ENCODE measurements at places on chromosomes 2 and 18. TPM values are rescaled to one million over a fixed set of nuclear protein-coding genes. Genes with fewer than 3 reads are reported as not detected.

GRCh38 chr2:190849774-190850173, 30.8 kb upstream of the GLS start:
- DNase-seq = no peak

GRCh38 chr2:32962690-32963089, 15.9 kb downstream of the LTBP1 start:
- no peak for DNase-seq

- no peak for DNase-seq
Measured at GRCh38 chr2:38218591-38218991, 142.6 kb upstream of the CYP1B1 start.

GRCh38 chr2:70091816-70092215, 4.5 kb downstream of the PCBP1 start:
- DNase-seq = no peak

DNA sequence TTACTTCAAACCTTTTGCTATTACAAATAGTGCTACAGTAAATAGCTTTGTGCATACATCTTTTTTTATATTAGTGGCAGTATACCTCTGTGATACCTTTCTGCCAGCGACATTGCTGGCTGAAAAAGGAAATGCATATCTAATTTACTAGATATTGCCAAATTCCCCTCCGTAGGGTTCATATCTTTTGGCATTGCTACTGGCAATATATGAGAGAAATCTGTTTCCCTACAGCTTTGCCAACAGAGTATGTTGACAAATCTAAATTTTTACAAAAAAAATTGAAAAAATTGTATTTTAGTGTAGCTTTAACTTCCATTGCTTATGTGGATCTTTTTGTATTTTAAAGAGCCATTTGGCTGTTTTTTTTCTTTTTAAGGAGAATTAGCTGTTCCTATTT, 426.7 kb downstream of the TRIB2 start:
- DNase-seq = no peak

GRCh38 chr2:212921061-212921460, 230.4 kb downstream of the IKZF2 start:
- DNase-seq = no peak

DNA sequence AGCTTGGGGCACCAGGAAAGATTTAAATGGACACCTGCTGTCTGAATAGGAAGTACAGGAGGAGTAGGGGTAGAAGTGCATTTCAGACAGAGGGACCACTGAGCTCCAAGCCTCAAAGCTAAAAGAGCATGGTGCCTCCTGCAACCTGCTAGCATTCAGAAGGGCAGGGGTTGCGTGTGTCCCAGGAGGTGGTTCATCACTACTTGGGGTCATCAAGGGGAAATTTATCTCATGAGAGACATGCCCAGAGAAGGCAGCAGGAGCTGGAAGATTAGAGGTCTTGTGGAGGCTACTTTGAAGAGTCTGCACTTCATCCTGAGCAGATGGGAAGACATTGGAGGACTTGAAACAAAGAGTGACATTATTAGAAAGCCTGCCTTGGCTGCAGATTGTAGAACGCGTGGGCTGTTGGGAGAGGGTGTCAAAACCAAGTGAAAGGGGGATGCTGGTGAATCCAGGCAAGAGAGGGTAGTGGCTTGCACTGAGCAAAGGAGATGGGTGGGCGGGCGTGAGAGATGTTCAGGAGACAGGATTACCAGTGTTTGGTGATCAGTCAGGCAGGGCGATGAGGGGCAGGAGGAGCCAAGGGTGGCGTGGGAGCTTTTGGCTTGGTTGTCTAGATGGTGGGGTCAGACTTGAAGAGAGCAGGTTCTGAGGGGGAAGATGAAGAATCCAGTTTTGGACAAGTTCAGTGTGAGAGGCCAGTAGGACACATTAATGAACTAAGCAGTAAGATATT, 154.0 kb downstream of the DYSF start:
- DNase-seq = no peak

DNA sequence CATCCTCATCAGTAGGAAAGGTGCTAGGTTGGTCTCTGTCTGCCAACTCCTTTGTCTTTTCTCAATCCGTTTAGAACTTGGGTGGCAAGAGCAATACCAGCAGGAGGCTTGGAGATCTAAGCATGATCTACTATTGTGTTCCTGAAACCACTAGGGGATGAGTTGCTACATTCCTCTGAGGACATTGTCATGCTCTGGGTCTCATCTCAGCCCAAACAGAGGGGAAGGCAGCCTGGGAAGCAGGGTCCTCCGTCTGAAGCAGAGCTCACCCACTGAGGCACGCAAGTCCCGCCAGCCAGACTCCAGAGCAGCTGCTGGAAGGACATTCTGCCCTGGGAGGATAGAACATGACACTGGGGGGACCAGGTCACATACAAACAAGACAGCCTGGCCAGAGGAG, 162.9 kb downstream of the MTCL1 start:
- no peak for DNase-seq

GRCh38 chr2:206721256-206721920, 3.2 kb upstream of the DYTN start:
- no peak for DNase-seq

DNA sequence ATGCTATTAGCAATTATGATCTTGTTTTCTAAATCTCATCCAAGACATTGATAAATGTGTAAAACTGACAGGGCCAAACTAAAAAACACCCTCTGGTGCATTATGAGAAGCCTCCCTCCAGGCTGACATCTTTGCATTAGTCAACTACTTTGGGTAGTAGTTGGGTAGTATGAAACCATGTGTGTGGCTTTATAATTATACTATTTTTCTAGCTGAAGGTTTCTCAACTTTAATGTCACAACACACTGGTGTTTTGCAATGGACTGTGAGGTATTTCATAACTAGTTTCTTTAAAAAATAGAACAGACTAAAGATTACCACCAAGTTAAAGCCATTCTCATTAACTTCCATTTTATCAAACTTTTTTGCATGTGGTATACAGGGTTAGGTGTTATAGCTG, 73.1 kb upstream of the RBMS1 start:
- DNase-seq = no peak

DNA sequence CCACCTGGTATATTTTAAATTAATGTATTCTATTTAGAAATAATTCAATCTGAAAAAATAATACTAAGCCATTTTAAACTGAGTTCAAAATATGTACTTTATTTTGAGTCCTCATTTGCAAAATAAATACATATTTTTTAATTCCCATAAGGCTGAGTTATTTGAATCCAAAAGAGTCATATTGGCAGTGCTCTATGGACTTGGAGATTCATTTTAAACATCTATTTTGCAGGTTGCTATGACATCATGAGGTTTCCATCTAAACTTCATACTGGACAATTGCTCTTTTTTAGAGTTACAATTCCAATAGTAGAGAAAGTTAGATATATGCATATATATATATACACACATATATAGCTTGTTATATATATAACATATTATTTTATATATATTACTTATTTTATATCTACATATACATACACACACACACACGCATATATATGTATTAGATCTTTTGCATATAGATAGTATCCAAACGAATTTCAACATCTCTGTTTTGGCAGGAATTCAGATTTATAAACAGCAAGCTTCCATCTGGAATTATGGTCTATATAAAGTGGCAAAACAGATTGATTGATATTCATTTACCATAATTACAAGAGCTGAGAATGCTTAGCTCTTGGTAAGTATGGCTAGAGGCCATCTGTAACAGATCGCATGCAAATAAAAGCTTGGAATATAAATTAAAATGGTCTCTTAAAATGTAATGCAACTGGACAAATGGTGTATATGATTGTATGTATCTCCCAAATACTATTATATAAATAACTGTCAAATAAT, 34.9 kb downstream of the NOL4 start:
- no peak for DNase-seq

GRCh38 chr18:76823587-76824011, 1.2 kb downstream of the ZNF236 start:
- DNase-seq = no peak

DNA sequence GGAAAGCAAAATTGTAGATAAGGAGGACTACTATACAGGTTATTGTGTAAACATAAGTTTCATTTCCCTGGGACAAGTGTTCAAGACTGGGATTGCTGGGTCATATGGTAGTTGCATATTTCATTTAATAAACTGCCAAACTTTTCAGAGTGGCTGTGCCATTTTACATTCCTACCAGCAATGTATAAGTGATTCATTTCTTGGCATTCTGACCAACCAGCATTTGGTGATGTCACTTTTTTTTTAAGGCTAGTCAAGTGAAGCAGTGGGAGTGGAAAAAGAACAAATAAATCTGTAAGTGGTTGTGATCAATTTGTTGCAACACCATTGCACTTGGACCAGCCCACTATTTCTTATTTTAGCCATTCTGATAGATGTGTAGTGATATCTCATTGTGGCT, 5.2 kb upstream of the CHCHD5 start:
- DNase-seq = peak; percentile 71

DNA sequence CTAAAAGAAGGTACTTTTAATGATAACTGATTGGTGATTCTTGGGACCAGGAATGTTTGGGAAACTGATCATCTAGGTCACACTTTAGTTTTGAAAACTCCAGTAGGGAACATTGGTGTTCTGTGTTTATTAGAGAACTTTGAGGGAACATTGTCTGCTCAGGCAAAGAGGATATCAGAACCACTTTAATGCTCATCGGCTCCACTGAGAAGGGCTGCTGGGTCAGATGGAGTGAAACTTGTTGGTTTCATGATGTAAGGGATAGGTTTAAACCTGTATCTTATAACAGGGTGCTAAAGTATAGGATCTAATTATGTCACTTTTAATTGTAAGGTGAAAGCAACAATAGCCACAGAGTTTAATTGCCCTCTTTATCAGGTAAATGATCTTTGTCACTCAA, 14.2 kb upstream of the POLI start:
- DNase-seq = no peak

DNA sequence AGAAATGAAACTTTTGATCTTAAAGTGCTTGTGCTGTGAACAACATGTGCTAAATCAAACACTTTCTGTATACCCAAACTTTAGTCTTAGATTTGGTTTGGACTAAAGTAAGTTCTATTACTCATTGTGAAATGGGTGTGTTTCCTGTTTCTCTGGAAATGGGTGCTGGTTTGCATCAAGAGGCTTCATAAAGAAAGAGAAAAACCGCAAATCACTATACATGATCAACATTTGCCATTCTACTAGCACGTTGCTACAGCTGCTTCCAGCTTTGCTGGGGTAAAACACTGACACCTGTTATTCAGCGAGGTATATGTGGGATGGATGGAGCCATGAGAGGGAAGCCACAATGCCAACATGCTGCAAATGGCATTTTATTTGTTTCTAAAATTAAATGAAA, 547.0 kb upstream of the ACVR2A start:
- no peak for DNase-seq

DNA sequence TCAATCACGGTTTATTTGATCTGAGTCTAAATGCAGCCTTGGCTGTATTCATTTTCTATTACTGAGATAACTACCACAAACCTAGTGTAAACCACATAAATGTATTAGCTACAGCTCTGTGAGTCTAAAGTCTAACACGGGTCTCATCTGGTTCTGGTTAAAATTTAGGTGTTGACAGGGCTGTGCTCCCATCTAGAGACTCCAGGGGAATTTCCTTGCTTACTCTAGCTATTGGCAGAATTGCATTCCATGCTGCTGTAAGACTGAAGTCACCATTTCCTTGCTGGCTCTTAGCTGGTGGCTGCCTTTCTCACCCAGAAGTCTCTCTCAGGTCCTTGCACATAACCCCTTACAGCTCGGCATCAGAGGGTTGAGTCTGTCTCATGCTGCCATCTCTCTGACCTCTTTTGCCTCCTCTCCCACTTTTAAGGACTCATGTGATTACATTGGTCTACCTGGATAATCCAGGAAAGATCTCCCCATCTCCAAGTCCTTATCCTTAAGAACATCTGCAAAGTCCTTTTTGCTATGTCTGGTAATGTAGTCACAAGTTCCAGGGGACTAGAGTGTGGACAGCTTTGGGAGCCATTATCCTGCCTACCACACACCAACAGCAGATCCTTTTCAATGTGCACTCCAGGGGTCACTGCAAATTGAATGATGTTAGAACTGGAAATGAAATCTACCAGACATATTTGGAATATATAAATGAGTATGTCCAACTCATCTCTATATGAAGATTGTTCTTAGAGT, 207.0 kb upstream of the AGAP1 start:
- DNase-seq = no peak

DNA sequence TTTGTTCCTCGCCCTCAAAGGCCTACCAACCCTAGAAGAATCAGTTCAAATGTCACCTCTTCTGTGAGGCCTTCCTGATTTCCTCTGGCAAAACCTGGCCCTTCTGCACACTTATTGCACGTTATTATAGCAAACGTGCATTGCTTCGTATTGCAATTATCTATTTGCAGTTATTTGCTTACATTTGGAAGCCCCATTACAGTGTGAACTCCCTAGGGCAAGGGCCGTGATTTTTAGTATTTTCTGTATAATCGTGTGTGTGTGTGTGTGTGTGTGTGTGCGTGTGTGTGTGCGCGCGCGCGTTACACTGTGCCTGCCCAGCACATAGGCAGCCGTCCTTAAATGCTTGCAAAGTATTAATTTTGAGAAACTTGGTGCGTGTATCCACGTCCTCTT, 460 bp upstream of the SEMA4F start:
- DNase-seq = peak; percentile 4

DNA sequence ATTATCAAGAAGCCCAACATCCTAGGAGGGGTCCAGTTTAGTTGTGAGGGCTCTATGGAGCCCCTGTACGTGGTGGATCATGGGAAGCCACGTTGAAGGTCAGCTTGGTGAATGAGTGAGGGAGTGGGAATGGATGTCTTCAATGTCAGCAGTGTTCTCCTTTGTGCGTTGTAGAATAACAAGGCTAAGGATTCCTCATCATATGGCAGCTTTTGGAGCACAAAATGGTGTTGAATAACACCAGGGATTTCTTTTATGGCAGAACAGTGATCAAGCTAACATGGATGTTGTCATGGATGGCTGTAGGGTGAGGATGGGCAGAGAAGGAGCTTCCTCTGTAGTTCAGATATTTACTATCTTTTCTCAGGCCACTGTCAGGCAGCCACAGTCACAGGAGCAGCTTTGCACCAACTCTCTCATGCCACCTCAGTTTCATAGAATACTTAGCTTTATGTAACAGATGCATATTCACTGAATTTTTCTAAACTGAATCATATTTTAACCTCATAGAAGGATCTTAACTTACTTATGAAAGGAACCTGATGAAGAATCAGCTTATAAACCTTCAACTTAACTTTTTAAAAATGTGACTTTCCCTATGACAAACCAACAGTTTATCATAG, 284.5 kb upstream of the EPAS1 start:
- no peak for DNase-seq

- DNase-seq = no peak
Measured at GRCh38 chr2:41026613-41027012, 574.7 kb upstream of the SLC8A1 start.

DNA sequence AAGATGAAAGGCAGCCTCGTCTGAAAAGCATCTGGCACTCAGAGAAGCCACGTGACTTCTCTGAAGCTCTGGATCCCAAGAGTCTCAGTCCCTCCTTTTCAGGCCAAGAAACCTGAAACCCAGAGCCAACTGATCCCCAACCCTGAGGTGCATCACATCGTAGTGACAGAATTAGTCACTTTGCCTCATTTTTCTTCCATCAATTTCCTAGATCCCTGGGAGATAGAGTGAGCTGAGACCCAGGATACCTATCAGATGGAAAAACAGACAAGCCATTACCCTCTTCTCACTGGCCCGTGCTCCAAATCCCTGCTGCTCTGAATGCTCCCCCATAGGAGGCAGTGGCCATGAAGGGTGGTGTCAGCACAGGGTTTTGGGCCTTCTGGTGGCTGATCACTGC, 113.1 kb downstream of the ALK start:
- no peak for DNase-seq

FAM237A gene
- total RNA-seq = not detected

CYTIP gene
- total RNA-seq = not detected

ALPP gene
- total RNA-seq = not detected

ITGA6 gene
- 7.7 TPM for total RNA-seq

SCN9A gene
- 4.2 TPM for total RNA-seq

TUBA3E gene
- total RNA-seq = not detected

ANKRD44 gene
- total RNA-seq = 22.2 TPM
